ENCODE measurements at places on chromosomes 6 and 20.

DNA sequence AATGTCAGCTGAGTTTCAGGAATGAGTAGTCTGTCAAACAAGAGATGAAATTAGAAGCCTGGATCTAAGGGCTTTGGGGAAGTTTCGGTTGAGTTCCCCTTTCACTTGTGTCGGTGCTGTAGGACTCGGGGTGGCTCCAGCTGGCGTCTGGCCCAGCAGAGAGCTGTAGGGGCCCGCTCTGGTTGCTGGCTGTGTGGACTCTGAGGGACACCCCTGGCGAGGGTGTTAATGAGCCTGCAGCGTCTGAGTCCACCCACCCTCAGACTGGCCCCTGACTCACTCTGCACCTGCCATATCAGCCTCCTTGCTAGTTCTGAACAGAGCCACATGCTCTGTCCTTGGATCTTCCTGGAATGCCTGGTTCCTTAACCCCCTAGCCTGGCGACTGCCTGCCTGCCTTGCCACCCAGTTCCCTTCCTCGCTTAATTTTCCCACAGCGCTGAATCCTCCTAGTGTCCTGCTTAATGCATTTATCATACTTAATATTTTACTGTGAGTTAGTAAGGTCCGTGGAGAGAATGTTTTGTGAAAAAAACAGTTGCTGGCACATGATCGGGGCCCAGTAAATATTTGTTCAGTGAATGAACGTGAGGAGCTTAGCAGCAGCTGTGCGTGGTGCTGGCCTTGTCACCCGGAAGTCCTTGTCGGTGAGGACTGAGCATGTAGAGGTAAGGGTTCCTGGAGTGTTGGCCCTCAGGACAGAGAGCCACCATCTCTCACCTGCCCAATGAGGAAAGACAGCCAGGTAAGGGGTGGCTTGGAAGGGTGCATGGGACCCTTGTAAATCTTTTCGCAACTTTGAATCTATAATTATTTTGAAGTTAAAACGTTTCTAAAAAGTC, 1.6 kb downstream of the DNAJC5 start:
- no peak for DNase-seq

GRCh38 chr6:28537509-28538140, 11.9 kb downstream of the GPX5 start:
- DNase-seq: no peak

DNA sequence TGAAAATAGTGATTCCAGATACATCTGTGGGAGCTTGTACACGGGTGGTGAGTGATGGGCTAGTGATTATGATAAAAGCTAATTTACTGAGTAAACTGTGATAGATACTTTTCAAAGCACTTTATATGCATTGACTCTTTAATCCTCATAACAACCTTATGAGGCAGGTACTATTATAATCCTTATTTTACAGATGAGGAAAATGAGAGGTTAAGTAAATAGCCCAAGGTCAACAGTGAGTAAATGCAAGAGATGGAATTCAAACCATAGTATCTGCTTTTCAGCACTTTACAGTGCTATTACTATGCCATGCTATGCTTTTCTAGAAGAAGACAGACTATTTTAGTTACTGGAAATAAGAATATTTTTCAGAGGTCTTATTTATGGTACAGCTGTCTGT, 320.9 kb upstream of the CITED2 start:
- no peak for DNase-seq

DNA sequence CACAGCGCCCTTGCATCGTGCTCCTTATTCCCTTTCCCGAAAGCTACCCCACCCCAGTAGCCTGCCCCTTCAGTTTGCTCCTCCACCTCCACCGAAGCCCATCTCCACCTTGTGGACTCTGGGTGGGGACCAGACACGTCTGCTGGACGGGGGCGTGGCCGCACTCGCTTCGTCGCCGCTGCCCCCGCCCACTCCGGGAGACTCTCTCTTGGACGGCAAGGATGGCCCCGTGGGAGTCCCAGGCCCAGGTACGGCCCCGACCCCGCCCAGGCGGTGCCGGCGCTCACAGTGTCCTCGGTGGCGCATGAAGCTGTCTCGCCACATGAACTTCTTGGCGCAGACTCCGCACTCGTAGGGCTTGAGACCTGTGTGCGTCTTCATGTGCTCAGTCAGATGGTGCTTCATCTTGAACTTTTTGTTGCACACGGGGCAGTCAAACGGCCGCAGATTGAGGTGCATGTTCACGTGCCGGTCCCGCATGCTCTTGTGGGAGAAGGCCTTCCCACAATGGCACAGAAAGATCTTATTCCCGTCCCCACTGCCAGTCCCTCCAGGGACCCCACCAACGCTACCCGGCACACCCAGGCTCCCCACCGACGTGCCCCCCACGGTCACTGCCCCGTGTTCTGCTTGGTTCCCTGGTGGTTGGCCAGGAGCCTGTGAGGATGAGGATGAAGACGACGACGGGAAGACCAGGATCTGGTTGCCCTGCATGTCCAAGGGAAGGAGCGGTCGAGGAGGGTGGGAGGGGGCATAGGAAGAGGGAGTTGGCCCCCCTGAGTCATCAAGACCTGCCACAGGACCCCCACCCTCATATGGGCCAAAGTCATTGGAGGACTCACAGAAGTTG, 1.3 kb upstream of the TAPBP start:
- no peak for DNase-seq
